ENCODE measurements at places on chromosomes 7 and 10.
A peak's percentile ranks its signal among the peaks of the same experiment; 100 is the strongest.

DNA sequence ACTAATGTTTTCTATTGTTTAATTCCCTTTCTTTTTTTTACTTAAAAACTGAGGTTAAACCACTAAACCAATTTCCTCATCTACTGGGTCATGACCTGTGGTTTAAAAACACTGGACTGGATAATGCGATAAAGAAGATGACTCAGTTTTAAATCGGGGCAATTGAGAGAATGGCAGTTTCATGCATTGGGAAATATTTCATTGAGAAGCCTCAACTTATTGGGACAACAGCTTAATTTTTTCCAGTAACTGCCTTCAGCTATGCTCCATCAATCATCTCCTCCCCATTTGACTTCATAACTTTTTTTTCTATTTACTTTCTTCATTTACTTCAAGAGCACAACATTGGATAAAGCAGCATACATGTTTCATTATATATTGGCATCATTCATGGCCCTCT lies 61.8 kb upstream of the MET start:
- no peaks in the 10 kb centered on the region for H3K4me1 ChIP-seq
- no peak for DNase-seq
- no peaks in the 10 kb centered on the region for H3K27me3 ChIP-seq

GRCh38 chr7:151120896-151121295 lies 34.6 kb downstream of the AGAP3 start:
- H3K4me3 ChIP-seq: no peak overlapping the region
- no peak for DNase-seq
- peaks cover 4% of the 10 kb centered on the region for H3K4me1 ChIP-seq
- H3K27ac ChIP-seq: no peak overlapping the region

GRCh38 chr7:94567396-94567795 lies 57.8 kb downstream of the CASD1 start:
- H3K27me3 ChIP-seq: no peaks in the 10 kb centered on the region
- DNase-seq: no peak
- H3K36me3 ChIP-seq: no peaks in the 10 kb centered on the region
- no peak overlapping the region for H3K4me3 ChIP-seq
- no peaks in the 10 kb centered on the region for H3K4me1 ChIP-seq

DNA sequence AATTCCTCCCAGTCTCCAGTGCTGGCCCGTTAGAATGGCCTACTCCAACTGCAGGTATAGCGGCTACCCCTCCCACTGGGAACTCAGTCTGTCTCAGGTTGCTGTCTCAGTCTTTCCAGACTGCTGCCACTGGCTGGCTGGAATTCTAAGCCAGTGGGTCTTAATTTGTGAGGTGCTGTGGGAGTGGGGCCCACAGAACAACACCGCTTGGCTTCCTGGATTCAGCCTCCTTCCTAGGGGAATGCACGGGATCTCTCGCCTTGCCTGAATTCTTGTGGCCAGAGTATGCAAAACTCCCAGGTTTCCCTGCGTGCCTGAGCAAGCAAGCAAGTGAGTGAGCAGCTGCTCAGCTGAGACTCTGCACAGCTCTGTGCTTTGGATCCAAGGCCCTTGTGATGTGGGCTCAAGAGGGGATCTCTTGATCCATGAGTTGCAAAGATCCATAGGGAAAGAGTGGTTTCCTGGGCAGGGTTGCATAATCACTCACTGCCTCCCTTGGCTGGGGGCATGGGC lies 41.5 kb upstream of the GPR141 start:
- H3K4me3 ChIP-seq: no peak overlapping the region
- H3K27me3 ChIP-seq: no peaks in the 10 kb centered on the region
- H3K4me1 ChIP-seq: peaks cover 6% of the 10 kb centered on the region
- H3K36me3 ChIP-seq: no peaks in the 10 kb centered on the region
- DNase-seq: no peak

GRCh38 chr10:122336961-122337360 lies 37.5 kb upstream of the PLEKHA1 start:
- no peaks in the 10 kb centered on the region for H3K36me3 ChIP-seq
- peaks cover 4% of the 10 kb centered on the region for H3K4me1 ChIP-seq
- no peak overlapping the region for H3K4me3 ChIP-seq
- no peak overlapping the region for H3K27ac ChIP-seq

- DNase-seq: no peak
- no peaks in the 10 kb centered on the region for H3K36me3 ChIP-seq
- no peaks in the 10 kb centered on the region for H3K27me3 ChIP-seq
- peaks cover 18% of the 10 kb centered on the region for H3K4me1 ChIP-seq
- no peak overlapping the region for H3K27ac ChIP-seq
- no peak overlapping the region for H3K4me3 ChIP-seq
Observed at GRCh38 chr7:4137552-4137951, 544.5 kb upstream of the FOXK1 start.

DNA sequence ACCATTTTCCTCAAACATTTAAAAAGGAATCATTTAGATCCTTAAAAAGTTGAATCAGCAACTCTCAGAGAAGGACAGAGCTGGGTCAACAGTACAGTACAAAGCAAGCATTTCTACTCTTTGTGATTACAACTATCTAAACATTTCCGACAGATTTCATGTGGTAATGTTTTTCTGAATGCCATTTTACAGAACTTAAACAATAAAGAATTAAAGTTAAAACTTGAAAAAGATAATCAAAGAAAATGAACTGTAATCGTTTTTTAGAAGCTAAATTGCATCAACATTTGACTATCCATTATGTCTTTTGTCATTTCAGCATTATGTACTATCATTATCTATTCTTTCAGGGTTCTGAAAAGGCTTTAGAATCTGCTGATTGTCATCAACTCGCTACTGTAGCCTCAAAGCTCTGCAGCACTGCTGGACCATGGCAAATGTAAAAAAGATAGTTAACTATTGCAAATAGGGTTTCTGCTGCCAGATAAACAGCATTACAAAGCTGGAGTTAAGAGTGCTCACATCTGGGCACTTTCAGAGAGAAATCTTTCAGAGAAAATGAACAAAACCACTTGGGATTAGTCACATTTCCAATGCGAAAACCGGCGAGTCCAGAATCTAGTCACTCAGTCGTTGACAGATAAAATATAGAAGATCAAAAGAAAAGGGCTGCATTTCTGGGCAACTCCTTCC lies 160.4 kb upstream of the LAMB4 start:
- H3K36me3 ChIP-seq: no peaks in the 10 kb centered on the region
- H3K27me3 ChIP-seq: no peaks in the 10 kb centered on the region
- no peak overlapping the region for H3K27ac ChIP-seq
- H3K4me1 ChIP-seq: no peaks in the 10 kb centered on the region

DNA sequence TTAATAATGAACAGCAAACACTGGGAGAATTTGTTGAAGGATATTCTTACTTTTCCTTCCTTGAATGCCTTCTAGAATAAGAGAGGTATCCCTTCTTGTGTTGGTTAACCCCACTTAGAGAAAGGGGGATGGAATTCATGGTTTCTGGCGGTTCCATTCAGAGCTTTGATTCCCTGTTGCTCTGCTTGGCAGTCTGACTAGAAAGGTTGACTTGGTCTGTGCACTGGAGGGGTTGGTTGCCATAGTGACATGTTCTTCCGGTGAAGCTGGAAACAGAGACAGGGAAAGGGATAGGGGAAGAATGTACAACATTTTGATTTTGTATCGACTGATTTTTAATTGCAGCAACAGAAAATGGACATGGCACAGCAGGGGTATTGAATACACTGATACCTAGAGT lies 2.5 kb downstream of the TMEM178B start:
- no peak for DNase-seq
- H3K4me3 ChIP-seq: 0 out of 2 replicates have a peak overlapping the region, but pooled peaks have one; percentile 12
- peaks cover 2% of the 10 kb centered on the region for H3K27me3 ChIP-seq
- H3K36me3 ChIP-seq: no peaks in the 10 kb centered on the region
- H3K27ac ChIP-seq: no peak overlapping the region

- no peak overlapping the region for H3K4me3 ChIP-seq
- H3K27ac ChIP-seq: no peak overlapping the region
- H3K4me1 ChIP-seq: peaks cover 26% of the 10 kb centered on the region
- no peak for DNase-seq
Observed at GRCh38 chr10:21505711-21506278, 19.7 kb downstream of the SKIDA1 start.

GRCh38 chr7:95066737-95067530 lies 159.5 kb downstream of the PPP1R9A start:
- no peaks in the 10 kb centered on the region for H3K4me1 ChIP-seq
- no peaks in the 10 kb centered on the region for H3K36me3 ChIP-seq
- no peak overlapping the region for H3K4me3 ChIP-seq

Measured in H1 (cell line).